ENCODE measurements at places on chromosomes 1 and 21.

DNA sequence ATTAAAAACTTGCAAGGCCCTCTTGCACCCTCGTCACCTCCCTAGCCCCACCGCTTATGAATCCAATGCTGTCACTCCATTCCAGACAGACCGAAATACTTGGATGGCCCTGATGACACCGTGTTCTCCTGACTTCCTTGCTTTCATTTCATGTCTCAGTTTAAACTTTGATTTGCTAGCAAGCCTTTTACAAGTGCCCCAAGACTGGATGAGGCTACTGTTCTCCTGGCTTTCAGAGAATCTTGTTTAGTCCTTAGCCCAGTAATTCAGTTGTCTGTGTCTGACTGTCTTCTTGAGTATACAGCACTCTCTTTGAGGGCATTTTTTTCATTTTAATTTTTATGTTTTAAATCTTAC lies 824 bp upstream of the IFI44L start:
- no peak for DNase-seq

GRCh38 chr1:44405031-44405797 lies at the start of gene RNF220:
TSS of gene RNF220 (plus strand) at chr1:44405255.
- DNase-seq: peak; percentile 48

DNA sequence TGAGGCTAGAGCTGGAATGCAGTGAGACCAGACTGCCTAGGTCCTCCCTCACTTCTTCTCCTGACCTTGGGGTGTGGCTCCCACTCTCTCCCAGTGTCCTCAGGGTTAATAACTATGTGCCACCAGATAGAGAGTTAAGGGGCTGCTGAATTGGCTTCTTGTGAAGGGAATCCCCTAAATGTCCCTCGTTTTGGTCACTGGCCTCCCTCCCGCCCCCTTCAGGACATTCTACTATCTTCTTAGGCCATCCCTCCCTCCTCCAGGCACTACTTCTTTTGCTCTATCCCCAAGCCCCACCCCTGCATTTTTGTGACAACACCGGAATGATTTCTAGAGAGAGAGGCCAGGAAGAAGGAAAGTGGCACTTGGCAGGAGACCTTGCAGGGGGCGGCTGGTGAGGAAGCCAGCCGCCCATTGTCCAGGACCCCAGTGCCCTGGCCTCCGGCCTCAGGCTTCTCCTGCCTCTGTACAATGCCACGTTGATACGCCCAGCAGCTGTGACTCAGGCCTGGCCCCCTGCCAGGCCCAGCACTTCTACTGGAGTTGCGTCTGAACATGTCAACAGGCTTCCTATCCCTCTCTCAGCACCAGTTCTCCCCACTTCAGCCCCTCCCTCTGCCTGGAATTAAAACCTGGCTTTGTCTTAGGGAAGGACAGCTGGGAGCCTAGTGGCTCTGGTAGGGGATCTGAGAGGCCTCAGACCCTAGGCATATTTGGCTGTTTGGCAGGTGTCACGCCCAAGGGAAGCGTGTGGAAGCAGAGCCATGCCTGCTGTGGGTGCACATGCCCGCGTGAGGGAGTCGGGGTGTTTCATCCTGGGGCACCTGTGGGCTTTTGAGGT lies 9.1 kb downstream of the LMNA start:
- no peak for DNase-seq

DNA sequence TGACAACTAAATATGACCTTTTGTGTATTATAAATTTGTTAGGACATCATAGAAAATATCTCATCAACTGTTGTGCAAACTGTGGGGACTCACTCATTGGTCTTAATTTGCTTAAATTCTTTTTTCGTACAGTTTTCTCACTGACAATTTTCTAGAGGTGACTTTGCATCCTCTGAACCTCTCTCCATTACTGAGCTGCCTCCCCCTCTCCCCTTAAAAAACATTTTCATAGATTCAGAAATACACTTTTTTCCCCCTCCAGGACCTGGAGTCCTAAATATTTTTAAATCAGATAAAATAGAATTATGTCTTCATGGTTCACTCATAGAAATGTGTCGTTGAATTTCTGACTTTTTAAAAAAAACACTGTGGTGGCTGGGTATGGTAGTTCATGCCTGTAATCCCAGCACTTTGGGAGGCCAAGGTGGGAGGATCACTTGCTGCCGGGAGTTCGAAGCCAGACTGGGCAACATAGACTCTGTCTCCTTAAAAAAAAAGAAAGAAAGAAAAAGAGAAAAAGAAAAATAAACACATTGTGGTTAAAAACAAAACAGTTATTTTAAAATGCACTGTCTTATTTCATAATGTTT lies 1.5 kb downstream of the CNST start:
- DNase-seq: no peak

- DNase-seq: no peak
These were observed 878.6 kb upstream of the ADGRL4 start for GRCh38 chr1:79885101-79885500.

- no peak for DNase-seq
These were observed 51.1 kb downstream of the ATF6 start for GRCh38 chr1:161817176-161817730.

DNA sequence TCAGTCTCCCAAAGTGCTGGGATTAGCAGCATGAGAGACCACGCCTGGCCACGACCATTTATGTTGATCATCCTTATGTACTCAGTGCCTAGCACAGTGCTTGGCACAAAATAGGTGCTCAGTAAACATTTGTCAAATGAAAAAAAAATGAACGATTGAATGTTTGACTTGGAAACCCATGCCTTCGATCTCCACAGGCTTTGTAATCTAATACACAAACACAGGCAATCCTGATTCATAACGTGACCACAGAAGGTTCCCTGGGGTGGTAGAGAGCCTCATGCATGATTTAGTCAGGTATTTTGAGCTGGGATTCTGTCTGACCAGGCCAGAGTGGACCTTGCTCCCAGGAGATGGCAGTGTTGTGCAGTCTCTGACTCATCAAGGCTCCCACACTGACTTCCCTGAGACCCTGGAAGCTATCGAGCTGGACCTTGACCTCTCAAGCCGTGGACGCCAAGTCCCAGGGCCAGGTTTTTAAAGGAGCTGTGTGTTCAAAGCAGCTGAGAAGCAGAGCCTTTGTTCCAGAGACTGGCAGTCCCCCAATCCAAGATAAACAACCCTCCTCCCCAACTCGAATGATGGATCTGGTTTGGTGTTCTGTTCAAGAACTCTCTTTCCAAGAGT lies 81.1 kb downstream of the PGM1 start:
- peak; percentile 38 for DNase-seq

DNA sequence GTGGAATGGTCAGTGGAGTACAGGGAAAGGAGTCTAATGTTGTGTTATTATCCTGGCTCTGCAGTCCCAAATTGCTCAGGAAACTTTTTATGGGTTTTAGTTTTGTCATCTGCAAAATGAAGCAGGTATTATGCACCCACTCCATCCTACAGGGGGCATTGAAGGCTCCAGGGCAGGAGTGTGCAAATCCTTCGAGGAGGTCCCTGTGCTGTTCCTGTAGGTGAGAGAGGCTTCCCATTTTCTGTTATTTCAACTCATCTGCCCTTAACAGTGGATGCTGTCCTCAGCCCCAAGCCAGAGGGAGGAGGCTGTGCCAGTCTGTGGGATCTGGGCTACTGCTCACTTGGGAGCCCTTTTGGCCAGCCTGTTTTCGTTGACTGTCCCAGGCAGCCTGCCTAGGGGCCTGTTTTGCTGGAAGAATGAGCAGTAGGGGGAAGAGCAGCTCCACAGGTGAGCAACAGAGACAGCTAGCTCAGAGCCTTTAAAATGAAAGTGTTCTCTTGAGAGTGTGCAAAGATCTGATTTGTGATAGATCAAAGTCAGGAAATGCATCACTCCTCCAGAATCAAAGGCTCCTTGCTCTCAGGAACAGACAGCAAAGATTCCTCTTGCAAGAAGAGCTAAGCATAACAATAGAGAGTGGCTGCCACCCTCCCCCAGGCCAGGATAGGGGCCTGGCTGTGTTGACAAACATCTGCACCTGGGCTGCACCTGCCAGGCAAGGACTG lies 317.6 kb upstream of the PROX1 start:
- DNase-seq: no peak

GRCh38 chr1:221104596-221104995 lies 225.4 kb downstream of the HLX start:
- DNase-seq: no peak

DNA sequence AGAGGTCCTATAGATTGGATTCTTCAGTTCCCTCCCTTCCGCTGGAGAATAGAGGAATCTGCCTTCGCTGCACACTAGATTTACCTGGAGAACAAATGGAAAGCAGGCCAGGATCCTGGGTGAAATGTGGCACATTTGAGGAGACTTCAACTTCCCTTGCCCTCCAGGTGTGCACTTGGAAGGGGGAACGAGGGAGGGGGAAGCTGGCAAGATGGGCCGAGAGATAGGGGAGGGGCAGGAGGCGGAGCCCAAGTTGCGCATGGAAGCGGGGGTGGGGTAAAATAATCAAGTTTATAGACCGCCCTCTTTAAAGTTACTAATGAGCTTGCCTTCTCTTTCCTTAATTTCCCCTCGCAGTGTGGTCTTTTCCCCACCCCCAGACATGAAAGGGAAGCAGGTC lies 155.7 kb upstream of the CAMK1G start:
- no peak for DNase-seq

DNA sequence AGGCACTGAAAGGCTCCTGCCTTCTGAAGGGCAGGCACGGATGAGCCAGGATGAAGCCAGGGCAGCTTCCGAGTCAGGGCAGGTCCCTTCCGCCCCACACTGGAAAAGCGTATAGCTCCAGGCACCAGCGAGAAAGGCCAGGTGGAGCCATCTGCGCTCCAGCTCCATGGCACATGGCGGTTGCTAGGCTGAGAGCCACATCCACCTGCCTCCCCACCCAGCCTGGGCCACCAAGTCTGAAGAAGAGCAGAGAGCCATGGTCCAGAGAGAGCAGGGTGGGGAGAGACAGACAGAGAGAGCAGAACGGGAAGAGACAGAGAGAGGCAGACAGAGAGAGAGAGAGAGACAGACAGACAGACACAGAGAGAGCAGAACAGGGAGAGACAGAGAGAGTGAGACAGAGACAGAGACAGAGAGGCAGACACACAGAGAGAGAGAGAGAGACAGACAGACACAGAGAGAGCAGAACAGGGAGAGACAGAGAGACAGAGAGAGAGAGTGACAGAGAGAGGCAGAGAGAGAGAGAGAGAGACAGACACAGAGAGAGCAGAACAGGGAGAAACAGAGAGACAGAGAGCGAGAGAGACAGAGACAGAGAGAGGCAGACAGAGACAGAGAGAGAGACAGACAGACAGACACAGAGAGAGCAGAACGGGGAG lies 5.2 kb downstream of the FNDC10 start:
- DNase-seq: no peak

DNA sequence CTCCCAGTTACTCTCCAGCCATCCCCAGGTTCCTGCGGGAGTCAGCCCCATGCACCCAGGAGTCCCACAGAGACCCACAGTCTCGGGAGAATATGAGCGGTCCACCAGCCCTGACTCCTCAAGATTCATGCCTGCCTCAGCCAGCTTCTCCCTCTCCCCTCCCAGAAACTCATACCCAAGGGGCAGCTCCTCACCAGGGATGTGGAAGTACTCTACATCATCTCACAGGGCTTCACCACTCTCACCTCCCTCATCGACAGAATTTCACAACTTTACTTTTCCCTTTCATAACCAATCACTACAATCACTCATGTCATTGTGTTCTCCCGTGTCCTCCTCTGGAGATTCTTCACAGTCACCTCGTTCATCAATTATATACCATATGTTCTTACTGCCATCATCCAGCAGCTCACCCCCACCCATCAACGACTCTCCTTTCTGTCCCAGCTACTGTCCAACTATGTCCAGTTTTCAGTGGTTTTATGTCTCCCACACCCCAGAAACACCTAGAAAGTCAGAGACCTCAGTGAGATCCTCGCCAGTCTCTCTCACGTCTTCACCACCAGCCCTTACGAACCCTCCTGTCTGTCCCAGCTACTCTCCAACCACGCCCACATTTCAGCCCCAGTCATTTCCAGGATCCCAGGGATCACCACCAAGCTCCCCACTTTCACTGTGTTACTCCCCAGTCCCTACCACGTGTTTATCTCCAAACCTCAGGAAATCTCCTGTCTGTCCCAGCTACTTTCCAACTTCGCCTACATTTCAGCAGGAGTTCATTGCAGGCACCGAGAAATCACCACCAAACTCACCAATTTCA lies 1530.1 kb upstream of the TPTE start:
- DNase-seq: no peak

- DNase-seq: no peak
These were observed 523.6 kb upstream of the PLXNA2 start for GRCh38 chr1:208767816-208768215.

DNA sequence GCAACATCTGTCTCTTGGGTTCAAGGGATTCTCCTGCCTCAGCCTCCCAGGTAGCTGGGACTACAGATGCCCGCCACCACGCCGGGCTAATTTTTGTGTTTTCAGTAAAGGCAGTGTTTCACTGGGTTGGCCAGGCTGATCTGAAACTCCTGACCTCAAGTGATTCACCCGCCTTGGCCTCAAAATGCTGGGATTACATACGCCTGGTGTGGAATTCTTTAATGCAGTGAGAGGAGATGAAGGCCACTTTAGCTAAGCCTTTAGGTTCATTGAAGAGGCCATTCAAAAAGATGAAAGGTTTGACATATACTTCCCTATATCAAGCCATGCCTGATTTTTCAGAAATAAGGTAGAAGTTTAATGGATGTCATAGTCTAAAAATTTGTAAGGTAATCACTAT lies 162.7 kb downstream of the ST6GALNAC3 start:
- no peak for DNase-seq

GRCh38 chr1:17244821-17245740 lies 3.8 kb upstream of the PADI3 start:
- DNase-seq: no peak

GRCh38 chr1:218402786-218403120 lies 57.6 kb downstream of the TGFB2 start:
- no peak for DNase-seq

DNA sequence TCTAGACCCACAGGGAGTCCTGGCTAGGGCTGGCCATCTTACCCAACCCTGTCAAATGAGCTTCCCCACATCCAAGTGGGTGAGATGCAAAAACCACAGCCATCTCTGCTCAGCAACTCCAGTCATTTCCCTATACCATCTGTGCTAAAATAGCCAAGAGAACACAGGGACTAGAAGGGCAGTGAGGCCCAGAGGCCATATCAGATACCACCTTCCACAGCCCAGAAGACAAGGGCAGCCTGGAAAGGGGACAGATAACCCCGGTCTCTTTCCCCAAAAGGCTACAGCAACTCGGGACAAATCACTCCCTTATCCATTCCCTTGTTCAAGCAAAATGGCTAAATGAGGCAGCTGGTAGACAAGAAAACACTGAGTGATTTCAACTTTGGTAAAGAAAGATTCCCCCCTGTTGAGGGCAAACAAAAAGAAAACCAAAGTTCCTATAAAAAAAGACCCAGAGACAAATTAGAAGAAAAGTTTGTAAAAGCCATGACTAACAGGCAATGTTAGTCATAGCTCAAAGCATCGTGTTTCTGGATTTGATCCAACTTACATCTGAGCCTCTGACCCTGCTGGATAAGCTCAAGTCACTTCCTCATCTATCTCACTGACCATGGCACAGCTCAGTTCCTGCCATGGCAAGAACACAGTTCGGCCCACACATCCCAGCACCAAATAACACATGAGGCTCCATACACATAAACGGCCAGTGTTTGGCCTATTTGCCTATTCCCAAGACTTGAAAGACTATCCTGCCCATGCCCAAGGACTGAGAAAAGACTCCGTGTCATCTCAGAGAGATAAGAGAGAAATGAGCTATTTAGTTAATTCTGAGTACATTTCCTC lies 3.1 kb downstream of the LAMB3 start:
- DNase-seq: no peak

Data from 8988T (cell line).